Renal cortex interstitium (tissue), 15 donors: ENCODE measurements at places on chromosomes 1 and 21. TPM values are rescaled to one million over a fixed set of nuclear protein-coding genes. Genes with fewer than 3 reads are reported as not detected.

The S100A9 gene
- 27.6 TPM for polyA plus RNA-seq

GRCh38 chr1:8396786-8397406, 79.0 kb downstream of the SLC45A1 start:
- DNase-seq, result no peak

- DNase-seq, result no peak
These were observed 117.0 kb upstream of the VAV3 start for GRCh38 chr1:108082001-108082400.

DNA sequence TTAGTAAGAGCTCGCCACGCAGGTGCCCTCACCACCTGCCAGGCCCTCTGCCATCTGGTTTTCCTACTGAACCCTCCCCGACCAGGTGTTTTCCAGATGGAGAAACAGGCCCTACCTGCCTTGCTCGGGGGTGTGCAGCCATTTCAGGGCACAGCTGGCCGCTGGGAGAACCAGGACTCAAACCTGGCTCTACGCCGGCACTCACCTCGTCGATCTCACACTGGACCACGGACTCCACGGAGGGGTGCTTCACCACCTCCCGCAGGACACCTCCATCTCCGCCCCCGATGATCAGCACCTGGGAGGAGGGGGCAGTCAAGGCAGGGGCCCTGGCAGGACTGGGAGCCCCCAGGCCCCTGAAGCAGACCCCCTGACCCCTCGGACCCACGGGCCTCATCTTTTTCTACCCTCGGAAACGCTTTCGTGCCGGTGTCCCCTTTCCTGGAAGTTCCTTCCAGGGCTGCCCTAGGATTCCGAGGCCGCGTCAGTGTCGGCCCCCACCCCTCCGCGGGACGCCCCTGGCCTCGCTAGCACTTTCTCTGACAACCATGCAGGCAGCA, 1.1 kb downstream of the SRM start:
- no peak for DNase-seq

- no peak for DNase-seq
These were observed 69.5 kb downstream of the PLD5 start for GRCh38 chr1:242455052-242455361.

DNA sequence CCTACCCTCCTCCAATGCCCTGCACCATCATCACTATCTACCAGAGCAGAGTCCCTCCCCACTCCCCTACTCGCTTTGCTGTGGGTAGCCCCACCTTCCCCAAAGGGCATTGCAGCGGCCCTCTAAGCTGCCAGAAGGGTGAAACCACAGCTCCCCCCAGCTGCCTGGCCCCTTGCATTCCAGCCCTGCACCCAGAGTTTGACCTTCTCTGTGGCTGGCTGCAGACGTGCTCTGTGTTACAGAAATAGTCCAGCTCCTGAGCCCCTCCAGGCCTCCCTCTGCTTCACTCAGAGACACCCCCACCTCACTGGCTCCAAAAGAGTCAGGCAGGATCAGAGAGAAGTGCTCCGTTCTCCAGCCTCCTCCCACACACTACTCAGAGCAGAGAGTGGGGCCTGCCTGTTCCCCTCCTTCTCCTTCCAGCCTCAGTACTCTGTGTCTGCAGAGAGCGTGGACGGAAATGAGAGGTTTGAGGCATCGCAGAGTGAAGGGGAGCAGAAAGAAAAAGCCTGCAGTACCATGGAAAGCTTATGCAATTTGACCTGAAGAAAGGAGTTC, 63.2 kb downstream of the PLEKHA6 start:
- DNase-seq, result no peak

- DNase-seq, result no peak
These were observed 3.7 kb upstream of the SDE2 start for GRCh38 chr1:226002667-226003501.

- no peak for DNase-seq
These were observed 3.1 kb downstream of the PRUNE1 start for GRCh38 chr1:151011154-151011850.

- DNase-seq, result no peak
These were observed 29.2 kb downstream of the EYA3 start for GRCh38 chr1:28058971-28059878.

- DNase-seq, result no peak
These were observed 28.5 kb downstream of the RASSF5 start for GRCh38 chr1:206535853-206536188.
